Stimulated activated CD4-positive, alpha-beta T cell treated with anti-CD3 and anti-CD28 coated beads, TNF-alpha, amount 100 ng/mL, for 24 hours (primary cell): ENCODE measurements at places on chromosomes 16 and 17.

GRCh38 chr17:3965118-3965800 is 1.0 kb upstream of the ATP2A3 start:
- peak; percentile 70 for DNase-seq

- DNase-seq, result no peak
Observed at GRCh38 chr17:74037320-74037719, 166.2 kb upstream of the RPL38 start.

- DNase-seq, result no peak
Observed at GRCh38 chr17:71472809-71473789, 647.7 kb upstream of the SOX9 start.

GRCh38 chr17:61129267-61130254 is 270.1 kb upstream of the TBX2 start:
- no peak for DNase-seq

GRCh38 chr16:4103745-4104144 is 12.5 kb downstream of the ADCY9 start:
- DNase-seq, result no peak

- no peak for DNase-seq
Observed at GRCh38 chr17:42333053-42333452, 44.8 kb downstream of the STAT5A start.

DNA sequence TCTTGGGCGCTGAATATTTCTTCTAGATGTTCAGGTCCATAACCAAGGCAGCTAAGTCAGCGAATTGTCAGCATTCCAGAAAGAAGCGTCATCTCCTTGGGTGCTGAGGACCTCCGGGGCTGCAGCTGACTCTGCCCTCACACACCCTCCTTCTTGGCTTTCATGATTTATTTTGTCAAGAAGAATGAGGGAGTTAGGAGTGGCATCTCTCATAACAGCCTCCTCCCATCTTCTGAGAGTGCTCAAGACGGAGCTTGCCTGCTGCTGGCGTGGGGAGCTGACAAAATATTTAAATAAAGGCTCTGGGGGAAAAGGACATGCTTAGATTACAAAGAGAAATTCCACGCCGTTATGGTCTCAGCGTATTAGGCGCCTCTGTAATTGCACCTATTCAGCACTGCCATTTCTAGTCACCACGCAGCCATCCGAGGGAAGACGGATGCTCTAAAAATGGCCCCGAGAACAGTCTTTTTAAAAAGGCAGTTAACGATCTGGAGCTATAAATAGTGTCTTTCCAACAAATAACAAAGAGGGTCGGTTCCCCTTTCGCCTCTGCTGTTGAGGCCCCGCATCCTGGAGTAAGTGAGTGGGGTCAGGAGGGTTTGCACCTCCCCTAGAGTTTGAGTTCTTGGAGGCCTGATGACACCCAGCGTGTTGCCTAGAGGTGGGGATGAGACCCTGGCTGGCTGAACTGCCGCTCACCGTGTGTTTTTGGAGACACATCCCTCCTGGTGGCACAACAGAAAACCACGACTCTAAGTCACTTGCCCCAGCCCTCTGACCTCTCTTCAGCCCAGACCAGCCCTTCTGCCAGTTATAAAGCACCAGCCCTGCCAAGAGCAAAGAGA is 187.0 kb downstream of the CCDC182 start:
- DNase-seq, result no peak

DNA sequence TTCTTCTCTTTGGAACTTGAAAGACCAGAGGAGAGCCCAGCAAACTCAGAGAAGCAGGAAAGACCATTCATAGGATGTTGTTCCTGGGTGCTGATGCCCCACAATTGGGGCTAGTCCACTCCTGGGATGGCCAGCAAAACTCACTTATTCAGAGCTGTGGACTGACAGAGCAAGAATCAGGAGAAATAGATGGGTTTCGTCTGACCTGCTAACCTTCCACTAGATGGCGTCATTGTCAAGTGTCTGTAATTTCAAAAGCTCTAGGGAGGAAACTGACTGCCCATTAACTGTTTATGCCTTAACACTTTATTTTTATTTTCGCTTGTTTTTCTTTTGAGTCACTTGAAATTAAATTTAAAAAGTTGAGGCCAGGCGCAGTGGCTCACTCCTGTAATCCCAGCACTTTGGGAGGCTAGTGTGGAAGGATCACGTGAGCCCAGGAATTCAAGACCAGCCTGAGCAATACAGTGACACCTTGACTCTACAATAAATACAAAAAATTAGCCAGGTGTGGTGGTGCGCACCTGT is 28.7 kb upstream of the MILR1 start:
- peak; percentile 12 for DNase-seq

GRCh38 chr16:75263291-75263962 is 12.0 kb upstream of the BCAR1 start:
- no peak for DNase-seq

DNA sequence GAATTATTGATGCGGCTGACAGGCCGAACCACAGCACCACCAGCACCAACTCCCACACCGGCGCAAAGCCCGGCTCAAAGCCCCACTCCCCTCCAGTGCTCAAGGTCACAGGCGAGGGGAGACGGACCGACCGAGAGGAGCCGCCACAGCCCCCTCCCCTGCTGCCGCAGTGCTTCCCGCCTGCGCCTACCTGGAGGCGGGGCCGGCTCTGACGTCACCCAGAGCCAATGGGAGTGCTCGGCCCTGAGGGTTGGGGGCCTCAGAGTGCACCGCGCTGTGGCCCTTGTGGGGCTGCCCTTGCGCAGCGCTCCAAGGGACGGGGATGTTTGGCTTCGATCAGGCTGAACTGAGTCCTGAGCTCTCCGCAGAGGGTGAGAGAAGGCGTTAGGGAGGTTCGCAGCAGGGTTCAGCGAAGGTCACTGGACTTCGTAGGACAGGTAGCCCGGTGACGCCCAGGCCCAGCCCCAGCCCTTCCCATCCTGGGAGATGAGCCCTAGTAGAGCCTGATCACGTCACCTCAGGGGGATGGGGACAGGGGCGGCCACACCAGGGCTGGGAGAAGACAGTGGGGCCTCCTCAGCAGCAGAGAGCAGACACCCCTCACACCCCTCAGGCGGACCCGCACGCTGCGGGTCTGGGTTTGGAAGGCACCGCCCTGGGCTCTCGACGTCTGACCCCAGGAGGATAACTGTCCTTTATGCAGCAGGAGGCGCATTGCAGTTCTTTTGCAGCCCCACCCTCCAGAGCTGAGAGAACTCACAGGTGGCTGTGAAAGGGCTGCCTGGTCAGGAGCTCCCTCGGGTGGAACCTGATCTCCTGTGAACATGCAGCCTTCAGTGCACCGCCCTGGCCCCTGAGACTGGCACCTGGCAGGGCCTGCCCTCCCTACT is 1.5 kb downstream of the NDRG4 start:
- no peak for DNase-seq

DNA sequence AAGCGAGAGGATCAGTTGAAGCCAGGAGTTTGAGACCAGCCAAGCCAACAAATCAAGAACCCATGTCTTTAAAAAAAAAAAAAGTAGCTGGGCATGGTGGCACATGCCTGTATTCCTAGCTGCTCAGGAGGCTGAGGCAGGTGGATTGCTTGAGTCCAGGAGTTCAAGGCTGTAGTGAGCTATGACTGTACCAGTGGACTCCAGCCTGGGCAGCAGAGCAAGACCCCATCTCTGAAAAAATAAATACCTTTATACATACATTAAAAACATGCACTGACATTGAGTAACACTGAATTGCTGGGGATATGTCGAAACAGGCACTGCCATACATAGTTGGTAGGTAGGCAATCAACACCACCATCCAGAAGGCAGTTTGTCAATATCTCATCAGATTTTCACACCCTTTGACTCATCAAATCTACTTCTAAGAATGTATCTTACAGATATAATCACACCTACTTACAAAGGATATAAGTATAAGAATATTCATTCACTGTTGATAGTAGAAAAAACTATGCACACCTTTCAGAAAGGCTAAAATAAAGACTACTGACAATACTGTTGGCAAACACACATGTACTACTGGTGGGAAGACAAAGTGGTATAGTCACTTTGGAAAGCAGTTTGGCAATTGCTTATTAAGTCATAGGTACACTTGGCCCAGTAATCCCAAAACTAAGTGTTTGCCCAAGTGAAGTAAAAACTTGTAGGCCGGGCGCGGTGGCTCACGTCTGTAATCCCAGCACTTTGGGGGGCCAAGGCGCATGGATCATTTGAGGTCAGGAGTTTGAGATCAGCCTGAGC is 6.4 kb upstream of the CEP20 start:
- no peak for DNase-seq

DNA sequence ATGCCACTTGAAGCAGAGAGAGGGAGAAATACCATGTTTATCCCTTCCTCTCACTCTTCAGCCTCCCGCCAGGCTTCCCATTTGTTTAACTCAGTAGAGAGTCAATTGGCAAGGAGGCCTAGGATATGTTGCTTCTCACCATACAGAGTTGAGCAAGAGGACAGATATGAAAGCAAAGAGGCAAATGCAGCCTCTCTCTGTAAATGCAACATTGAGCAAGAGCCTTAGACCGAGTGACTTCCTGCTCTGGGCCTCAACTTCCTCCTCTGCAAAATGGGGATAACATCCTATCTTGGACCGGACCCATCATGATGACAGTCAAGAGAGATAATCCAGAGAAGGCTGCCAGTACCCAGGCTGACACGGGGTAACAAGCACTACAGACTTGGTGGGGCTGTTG is 36.8 kb downstream of the SOCS1 start:
- no peak for DNase-seq

GRCh38 chr16:17744921-17745572 is 274.3 kb upstream of the XYLT1 start:
- DNase-seq, result no peak

- no peak for DNase-seq
Observed at GRCh38 chr17:73138541-73139138, 26.2 kb upstream of the SSTR2 start.

GRCh38 chr16:68072038-68072695 is 13.0 kb upstream of the NFATC3 start:
- no peak for DNase-seq

DNA sequence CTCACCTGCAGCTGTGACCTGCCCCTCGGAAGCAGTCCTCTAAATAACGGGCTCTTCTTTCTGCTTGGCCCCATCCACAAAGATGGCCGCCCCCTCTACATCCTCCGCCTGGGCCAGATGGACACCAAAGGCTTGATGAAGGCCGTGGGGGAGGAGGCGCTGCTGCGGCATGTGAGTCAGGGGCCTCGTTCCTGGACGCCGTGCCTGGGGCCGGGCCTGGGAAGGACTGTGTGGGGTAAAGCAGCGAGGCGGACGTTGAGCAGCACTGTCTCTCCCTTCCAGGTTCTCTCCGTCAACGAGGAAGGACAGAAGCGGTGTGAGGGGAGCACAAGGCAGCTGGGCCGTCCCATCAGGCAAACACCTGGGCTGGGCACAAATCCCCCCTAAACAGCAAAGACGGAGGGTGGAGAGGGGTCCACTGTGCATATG is 33.1 kb downstream of the NAGPA start:
- DNase-seq, result no peak

- no peak for DNase-seq
Observed at GRCh38 chr17:57868007-57868909, 18.4 kb upstream of the MRPS23 start.

DNA sequence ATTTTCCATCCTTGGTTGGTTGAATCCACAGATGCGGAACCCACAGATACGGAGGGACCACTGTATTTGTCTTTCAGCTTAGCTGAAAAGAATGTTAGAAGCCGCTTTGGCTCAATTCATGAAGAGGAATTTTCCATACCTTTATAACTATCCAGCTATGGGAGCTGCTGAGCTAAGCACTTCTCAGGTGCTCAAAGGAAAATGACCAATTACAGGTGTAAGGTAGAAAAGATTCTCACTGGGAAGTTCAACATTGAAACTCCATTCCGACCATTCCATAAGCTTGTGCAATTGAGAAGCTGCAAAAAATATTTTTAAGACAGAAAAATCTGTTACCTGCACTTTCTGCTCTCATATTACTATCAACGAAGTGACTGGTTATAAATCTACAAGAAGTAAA is 2.7 kb downstream of the AHSP start:
- DNase-seq, result no peak

GRCh38 chr16:75996491-75996890 is 270.2 kb upstream of the CPHXL start:
- no peak for DNase-seq

DNA sequence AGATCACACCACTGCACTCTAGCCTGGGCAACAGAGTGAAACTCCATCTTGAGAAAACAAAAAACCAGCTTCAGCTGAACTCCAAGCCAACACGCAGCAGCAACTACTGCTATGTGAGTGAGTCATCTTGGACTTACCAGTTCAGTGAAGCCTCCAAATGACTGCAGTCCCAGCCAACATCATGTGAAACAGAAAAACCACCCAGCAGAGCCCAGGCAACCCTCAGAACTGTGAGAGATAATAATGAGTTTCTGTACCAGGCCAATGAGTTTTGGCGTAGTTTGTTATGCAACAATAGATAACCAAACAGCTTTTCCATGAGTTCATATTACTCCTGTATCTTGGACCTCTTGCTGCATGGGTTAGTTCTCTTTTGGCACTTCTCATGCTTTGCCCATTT is 23.3 kb downstream of the PHF12 start:
- no peak for DNase-seq
